Stimulated activated CD4-positive, alpha-beta T cell treated with anti-CD3 and anti-CD28 coated beads, Interleukin-12 subunit alpha, Interleukin-12 subunit beta, amount 100 ng/mL, for 4 hours (primary cell): ENCODE measurements at places on chromosomes 16 and 17.

DNA sequence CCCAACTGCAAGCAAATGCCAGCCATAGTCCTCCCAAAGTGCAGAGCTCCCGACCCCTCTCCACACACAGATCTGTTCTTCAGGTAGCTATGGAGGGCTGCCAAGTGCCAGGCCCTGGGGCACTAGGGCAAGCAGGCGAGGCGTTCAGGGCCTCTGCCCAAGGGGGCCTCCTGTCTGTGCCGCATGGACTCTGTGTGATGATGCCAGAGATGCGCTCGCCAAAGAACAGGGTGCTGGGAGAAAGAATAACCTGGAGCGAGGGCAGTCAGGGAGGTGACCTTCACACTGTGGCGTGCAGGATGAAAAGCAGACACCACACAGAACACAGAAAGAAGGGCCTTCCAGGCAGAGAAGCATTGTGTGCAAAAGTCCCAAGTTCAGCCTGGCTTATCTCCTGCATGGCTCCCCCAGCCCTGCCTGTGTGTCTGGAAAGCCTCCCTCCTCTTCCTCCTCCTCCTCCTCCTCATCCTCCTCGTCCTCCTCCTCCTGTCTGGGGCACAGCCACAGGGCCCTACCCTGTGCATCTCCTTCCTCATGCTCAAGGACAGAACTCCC is 44.2 kb downstream of the PEMT start:
- no peak for DNase-seq

- peak; percentile 54 for DNase-seq
Observed at GRCh38 chr17:45270828-45271418, 9.0 kb upstream of the SPATA32 start.

DNA sequence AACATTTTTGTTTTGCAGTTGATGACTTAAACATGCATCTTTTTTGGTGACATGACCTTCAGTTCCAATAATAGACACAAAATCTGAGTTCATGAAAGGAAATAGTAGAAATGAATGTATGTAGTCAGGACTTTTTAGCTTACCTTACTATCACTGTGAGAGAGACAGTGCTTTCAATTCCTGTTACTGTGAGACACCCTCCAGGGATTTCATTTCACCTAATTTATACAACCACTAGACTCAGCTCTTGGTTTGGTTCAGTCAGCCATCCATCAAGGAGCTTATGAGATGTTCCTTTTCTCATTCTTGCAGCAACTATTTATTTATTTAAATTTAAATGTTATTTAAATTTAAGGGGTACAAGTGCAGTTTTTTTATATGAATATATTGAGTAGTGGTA is 77.9 kb downstream of the MAP2K4 start:
- no peak for DNase-seq

GRCh38 chr17:78965491-78965924 is 14.2 kb downstream of the LGALS3BP start:
- DNase-seq, result no peak

DNA sequence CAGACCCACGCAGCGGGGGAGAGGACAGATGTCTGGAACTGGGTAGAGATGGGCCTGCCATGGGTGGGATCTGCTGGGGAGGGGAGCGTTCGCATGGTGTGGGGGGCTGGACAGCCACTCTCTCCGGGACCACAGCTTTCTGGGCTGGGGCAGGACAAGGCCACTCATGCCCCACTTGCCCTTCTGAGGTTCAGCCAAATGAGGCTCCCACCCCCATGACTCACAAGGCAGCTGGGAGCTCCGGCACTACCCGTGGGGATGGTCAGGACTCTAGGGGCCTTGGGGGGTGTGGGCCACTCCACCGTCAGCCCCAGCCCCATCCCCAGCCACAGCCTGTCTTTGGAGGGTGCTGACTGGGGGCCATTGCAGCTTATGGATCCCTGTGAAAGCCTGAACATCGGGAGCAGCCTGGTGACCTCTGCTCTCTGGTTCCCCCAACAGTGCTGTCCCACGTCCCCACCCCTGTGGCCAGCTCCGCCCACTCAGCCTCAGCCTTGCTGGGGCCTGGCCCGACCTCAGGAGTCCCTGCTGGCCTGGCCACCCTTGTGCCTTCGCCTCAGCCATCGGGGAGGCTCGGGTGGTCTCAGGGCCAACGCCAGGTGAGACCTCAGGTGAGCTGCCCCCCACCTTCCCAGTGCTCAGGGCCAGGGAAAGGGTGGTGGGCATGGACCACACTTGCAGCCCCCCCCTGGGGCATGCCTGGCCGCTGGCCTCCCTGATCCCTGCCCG is 4.7 kb upstream of the CDH15 start:
- DNase-seq, result no peak

- DNase-seq, result no peak
Observed at GRCh38 chr17:66942451-66943264, 21.8 kb upstream of the CACNG4 start.

DNA sequence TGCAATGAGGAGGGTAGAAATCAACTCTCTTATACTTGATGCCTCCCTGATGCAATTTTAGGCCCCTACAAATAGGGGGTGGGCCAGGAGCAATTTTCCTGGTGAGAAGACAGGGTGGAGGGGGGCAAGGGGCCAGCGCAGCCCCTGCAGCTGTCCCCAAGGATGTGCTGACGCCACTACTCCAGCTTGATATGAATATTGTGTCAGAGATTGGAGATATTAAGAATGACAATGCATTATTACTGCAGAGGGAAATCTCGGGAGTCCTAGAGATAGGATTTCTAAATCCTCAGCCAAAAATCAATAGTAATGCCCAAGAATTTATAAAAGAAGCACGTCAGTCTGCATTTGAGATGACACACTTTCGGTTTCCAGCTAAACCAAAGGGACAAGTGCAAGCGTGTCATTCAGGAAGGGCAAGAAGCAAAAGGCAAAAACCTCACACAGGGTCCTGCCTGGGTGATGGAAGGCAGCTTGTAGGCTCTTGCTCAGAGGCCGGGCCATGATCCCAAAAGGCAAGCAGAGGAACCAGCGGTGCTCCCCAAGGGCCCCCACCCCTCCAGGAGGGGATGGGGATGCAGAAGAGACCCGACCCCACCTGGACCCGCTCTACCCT is 178.8 kb downstream of the C16orf78 start:
- DNase-seq, result no peak

- DNase-seq, result no peak
Observed at GRCh38 chr17:81419886-81420768, 24.9 kb downstream of the BAHCC1 start.

GRCh38 chr17:28030386-28030785 is 12.1 kb upstream of the NLK start:
- no peak for DNase-seq

DNA sequence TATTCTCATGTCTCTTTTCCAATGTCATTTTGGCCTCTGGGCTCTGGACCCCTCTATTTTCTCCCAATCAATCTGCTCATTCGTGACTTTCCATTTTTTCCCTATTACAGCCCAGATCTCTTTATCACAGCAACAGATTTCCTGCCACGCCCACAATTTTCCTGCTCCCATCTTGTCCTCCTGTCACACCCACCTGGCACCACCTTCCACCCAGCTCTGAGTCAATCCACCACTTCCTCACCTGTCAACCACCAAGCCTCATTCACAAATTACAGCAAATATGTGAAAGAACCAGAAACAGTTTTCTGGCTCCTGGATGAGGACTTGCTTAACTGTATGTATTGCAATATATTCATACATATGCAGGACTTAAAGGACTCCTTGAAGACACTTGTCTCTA is 311.3 kb downstream of the GRIN2A start:
- DNase-seq, result no peak

- DNase-seq, result no peak
Observed at GRCh38 chr16:81842564-81843242, 63.6 kb downstream of the PLCG2 start.

DNA sequence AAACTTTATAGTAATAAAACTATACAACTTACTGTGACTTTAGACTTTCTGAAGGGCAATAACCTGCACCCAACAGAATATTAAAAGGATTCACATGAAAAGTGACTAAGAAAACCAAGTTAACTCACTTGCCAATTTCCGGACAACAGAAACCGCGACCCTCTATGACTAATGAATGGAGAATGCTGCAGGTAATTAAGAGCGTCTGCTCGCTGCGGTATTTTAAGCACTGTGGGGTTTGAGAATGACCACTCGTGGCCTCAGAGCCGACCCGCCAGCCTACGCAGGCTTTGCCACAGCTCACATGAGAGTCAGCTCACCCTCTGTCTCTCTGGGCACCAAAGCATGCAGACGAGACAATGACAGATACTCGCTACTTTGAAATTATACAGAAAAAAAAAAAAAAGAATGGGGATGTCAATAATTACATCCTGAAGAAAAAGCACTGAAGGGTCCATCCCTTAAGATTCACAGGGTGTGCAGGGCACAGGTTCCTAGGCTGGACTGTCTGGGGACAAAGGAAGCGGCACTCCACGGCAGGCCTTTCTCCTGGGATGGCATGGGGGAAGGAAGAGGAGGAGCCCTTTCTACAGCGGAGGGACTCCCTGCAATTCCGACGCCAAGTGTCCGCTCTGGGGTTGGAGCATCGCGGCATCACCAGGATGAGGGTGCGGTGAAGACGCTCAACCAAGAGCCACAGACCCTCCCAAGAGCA is 35.0 kb downstream of the ZCCHC14 start:
- DNase-seq, result no peak

- DNase-seq, result no peak
Observed at GRCh38 chr17:76138234-76138895, 2.7 kb downstream of the FOXJ1 start.

DNA sequence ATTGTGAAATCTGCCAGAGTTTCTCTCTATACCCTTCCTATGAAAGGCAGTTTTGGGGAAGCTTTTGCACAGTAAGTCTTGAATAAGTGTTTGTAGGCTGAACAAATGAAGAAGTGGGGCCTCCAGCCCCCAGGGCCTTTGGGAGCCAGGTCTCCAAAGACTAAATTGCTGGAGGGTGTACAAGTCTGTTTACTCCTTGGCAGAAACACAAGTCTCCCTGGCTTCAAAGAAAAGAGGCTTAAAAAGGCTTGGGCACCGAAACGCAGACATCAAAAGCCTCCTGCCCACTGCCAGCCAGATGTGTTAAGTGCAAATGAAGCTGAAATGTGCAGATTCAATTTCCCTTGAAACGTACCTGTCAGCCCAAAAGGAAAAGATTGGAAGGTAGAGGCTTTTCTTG is 146.3 kb downstream of the TMEM132E start:
- no peak for DNase-seq

DNA sequence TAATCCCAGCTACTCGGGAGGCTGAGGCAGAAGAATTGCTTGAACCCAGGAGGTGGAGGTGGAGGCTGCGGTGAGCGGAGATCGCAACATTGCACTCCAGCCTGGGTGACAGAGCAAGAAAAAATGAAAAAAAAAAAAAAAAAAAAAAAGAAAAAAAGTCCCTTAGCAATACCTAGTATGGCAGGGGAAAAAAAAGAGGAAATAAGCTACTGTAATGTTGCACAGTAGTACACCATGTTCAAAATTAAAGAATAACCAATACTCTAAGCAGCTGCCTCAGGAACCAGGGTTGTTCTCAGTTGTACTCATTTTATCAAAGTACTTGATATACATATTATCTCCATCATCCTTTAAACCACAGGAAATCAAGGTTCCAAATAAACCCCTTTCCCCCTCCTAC is 17.3 kb upstream of the TXNDC11 start:
- no peak for DNase-seq

DNA sequence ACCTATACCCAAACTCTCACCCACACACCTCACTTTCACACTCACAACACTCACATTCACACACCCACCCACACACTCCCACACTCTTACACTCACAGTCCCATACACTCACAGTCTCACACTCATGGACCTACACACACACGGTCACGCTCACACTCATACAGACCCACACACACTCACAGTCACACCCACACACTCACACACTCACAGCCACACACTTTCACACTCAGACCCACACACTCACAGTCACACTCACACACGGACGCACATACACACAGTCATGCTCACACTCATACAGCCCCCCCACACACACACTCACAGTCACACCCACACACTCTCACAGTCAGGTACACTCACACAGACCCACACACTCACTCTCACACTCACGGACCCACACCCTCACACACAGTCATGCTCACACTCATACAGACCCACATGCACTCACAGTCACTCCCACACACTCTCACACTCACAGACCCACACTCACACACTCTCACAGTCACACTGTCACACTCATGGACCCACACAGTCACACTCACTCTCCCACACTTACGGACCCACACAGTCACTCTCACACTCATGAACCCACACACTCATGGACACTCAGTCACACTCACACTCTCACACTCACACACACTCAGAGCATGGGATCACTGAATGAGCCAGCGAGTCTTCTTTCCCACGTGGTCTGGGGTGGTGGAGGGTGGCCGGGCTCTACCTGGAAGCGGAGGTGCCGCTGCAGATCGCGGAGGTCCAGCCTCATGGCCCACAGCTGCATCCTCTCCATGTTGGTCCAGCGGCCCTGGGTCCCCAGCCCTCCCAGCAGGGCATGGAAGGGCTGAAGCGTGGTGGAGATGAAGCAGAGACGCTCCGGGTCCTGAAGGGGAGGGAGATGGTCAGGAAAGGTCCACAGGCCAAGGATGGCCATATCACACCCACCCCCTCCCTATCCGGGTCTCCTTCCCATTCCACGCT is 5.1 kb downstream of the IL27 start:
- DNase-seq, result no peak

DNA sequence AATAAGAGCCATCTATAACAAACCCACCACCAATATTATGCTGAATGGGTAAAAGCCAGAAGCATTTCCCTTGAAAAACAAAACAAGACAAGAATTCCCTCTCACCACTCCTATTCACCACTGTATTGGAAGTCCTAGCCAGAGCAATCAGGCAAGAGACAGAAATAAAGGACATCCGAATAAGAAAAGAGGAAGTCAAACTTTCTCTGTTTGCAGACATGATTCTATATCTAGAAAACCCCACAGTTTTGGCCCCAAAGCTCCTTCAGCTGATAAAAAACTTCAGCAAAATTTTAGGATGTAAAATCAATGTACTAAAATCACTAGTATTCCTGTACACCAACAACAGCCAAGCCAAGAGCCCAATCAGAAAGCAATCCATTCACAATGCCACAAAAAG is 271.8 kb upstream of the AXIN2 start:
- no peak for DNase-seq

DNA sequence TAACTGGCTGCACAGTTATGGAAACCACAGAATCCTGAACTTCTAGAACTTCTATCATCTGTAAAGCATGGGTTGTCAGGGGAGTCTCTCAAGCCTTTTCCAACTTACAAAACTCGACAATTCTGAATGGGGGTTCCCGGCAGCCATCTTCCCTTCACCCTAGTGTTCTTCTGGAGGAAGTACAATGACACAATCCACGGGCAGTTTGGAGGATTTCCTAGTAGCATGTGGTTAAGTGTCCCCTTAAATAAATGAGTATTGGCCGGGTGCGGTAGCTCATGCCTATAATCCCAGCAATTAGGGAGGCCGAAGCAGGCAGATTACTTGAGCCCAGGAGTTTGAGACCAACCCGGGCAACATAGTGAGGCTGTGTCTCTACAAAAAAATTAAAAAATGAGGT is 2.1 kb downstream of the SLC16A6 start:
- no peak for DNase-seq

- peak; percentile 44 for DNase-seq
Observed at GRCh38 chr17:63842173-63842539, 329 bp downstream of the SMARCD2 start.

- no peak for DNase-seq
Observed at GRCh38 chr16:52727849-52728248, 180.9 kb upstream of the TOX3 start.

- peak; percentile 64 for DNase-seq
Observed at GRCh38 chr17:49739641-49740271, 24.2 kb downstream of the FAM117A start.

GRCh38 chr17:79859676-79860615 is 20.7 kb upstream of the CBX4 start:
- no peak for DNase-seq
